H1 (cell line): ENCODE measurements at places on chromosomes 3 and 15.

- DNase-seq = no peak
Observed at GRCh38 chr3:37806505-37807200, 55.0 kb upstream of the CTDSPL start.

DNA sequence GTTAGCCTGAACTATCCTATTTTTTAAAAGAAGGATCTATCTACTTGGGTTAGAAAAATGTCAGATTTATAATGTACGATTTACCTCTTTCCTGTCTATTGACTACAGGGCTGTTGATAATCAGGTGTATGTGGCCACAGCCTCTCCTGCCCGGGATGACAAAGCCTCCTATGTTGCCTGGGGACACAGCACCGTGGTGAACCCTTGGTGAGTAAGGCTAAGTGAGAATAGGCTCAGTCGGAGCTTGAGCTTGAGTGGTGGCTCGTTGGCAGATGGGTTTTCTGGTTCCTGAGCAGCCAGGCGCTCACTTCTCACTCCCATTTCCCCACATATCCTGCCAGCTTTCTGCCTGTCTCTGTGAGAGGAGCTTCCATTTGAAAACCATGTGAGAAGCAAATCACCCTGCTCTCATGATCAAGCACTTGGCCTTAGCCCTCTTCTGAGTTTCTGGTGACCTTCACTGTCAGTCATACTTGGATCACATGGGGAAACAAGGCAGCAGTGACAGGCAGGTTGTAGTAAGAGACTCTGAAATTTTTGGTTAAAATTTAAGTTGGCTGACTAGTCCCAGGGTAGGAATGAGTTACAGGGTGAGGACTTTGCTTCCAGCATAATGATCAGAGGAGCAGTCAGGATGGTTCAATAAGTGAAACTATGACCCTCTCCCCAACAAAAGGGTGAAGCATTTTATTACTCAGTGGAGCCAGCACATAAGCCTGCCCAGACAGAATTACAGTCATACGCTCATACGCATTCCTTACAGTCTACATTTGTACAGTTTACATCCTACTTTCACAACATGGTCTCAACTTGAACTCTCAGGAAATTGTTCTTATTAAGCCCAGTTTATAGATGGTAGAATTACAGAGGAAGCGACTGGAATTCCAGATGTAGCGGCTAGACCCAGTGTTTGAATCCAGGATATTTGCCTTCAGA lies 18.0 kb downstream of the NIT2 start:
- no peak for DNase-seq

GRCh38 chr3:25520926-25521559 lies 93.0 kb downstream of the RARB start:
- no peak for DNase-seq

- DNase-seq = no peak
Observed at GRCh38 chr3:186640473-186640818, 247 bp downstream of the FETUB start.
